ENCODE measurements at places on chromosomes 12 and 14.

- peak; percentile 4 for DNase-seq
Measured at GRCh38 chr12:80709811-80710726, 2.6 kb downstream of the MYF6 start.

GRCh38 chr12:51653431-51653830 is 62.4 kb downstream of the SCN8A start:
- no peak for DNase-seq

DNA sequence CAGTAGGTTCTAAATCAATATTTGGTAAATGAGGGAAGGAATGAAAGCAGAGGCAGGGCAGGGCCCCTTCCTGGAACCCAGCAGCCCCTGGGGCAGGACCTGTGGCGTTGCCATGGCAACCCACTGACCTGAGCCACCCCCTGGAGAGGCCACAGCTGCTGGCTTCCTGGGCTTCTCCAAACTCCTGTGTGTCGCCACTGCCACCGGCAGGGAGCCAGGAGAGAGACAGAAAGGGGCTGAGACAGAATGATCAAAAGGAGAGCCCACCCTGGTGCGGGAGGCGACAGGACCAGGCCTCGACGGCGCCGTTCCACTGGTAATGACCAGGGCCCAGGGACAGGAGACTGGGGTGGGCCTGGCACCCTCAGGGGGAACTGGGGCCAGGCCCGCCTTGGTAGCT is 18.2 kb downstream of the RFX4 start:
- DNase-seq: no peak

GRCh38 chr12:27151479-27151878 is 69.1 kb upstream of the C12orf71 start:
- no peak for DNase-seq

- no peak for DNase-seq
Measured at GRCh38 chr12:119288576-119288975, 46.0 kb upstream of the CCDC60 start.

DNA sequence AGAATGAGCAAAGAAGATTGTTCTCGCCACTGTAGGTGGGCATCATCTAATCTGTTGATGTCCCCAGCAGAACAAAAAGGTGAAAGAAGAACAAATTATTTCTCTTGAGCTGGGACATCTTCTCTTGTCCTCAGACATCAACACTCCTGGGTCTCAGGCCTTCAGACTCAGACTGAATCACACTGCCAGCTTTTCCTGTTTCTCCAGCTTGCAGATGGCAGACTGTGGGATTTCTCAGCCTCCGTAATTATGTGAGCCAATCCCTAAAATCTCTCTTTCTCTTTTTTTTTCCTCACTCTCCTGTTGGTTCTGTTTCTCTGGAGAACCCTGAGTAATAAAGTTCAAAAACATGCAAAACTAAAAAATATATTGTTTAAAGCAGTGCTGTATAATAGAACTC is 3.7 kb upstream of the TMPRSS12 start:
- no peak for DNase-seq

DNA sequence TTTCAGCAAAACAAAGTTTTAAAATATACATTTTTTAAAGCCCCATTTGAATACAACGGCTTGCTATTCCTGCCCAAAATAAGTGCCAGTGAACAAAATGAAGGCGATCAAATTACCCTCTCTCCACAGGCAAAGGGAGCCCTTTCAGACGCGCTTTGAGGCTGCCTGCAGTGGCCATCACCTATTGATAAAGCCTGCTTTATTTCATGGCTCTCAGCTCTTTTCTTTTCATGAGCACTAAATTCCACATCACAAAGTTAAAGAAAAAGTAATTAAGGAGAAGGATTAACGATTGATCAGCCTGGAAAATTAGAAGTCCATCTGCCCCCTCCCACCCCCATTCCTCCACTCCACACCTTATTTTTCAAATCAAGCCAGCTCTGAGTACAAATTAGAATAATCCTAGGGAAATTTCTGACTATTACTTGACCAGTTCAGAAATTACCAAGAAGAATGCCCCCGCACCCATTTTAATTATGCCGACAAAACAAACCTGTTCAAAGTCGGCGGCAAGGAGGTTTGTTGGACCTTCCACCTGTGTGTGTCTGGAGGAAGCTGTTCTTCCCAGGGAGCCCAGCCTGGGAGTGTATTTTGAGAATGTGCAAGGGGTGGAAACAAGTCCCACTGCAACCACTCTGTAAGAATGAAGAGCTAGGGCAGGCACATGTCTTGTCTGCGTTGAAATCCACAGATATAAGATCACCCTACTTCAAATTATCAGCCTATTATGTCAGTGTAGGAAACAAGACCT is 64.2 kb upstream of the RIC8B start:
- no peak for DNase-seq

GRCh38 chr12:52022841-52023181 is 16.1 kb downstream of the TAMALIN start:
- no peak for DNase-seq

DNA sequence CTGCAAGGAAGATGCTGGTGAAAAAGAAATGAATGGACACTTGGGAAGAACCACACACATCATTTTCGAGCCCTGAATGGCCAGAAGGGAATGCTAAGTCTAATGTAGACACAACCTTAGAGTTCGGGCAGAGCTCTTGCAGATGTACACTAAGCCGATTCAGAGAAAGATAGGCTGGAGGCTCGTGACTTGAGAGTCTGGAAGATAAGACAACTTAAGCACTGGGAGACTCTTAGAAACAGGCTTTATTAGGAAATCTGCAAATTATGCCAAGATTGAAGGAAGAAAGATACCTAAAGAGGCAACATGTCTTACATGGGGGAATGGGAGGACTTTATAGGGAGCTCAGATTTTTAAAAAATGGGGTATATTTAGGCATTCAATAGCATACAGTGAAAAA is 13.5 kb downstream of the TBPL2 start:
- no peak for DNase-seq

- DNase-seq: peak; percentile 77
Measured at GRCh38 chr12:57603815-57604453, 690 bp upstream of the DTX3 start.

DNA sequence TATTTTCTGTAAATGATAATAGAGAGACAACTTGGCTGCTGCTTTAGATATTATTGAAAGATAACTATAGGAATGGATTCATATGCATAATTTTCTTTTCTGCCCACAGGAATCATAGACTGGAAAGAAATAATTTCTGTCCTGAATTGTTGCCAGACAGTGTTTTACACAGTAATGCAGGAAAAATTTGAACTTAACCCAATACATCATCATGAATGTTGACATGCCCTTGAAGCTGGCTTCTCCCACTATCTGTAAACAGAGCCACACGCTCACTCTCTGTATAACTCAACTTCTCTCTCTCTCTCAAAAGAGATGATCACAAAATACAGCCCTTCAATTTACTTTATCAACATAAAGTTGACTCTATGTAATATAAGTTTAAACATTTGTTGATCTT is 56.6 kb downstream of the PAX9 start:
- DNase-seq: no peak

All from RPMI7951 (cell line).